Germinal center (tissue), 1 donor: ENCODE measurements at places on chromosomes 2 and 18.
A peak's percentile ranks its signal among the peaks of the same experiment; 100 is the strongest.

GRCh38 chr2:197255543-197255942 lies 55.0 kb downstream of the ANKRD44 start:
- peak; percentile 91 for DNase-seq

DNA sequence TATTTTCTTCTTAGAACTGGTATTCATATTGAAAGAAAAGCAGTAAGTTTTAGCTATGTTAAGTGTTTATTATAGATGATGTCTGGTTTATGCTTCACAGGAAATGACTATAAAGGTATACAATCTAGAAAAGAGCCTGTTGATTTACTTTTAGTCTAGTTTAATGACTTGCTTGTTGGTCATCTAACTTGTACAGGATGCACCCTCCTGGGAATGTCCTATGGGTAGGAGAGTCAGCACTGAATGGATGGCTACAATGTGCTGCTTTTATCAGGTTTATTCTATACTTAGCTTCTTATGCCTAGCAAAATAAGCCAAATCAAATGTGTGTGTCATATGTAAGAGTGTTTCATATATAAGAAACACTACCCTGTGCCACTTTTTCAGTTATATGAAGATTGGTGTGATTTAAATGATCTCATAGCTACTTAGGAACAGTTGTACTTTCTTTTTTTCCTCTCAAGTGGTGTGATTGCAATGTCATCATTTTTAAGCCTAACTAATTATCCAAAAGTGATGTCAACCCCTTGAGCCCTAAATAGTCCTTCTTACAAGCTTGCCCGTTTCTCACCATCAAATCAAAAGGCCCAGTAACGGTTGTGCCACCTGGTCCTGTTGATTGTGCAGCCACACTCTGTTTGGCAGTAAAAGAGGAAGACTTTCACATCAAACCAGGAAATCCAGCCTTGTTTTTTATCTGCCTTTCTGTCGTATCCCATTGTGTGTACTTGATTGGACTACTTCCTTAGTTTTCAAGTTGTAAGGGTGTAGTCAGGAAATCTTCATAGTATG lies 176.0 kb downstream of the DIS3L2 start:
- no peak for DNase-seq

- DNase-seq, result no peak
Measured at GRCh38 chr2:63422556-63422955, 165.7 kb downstream of the WDPCP start.

DNA sequence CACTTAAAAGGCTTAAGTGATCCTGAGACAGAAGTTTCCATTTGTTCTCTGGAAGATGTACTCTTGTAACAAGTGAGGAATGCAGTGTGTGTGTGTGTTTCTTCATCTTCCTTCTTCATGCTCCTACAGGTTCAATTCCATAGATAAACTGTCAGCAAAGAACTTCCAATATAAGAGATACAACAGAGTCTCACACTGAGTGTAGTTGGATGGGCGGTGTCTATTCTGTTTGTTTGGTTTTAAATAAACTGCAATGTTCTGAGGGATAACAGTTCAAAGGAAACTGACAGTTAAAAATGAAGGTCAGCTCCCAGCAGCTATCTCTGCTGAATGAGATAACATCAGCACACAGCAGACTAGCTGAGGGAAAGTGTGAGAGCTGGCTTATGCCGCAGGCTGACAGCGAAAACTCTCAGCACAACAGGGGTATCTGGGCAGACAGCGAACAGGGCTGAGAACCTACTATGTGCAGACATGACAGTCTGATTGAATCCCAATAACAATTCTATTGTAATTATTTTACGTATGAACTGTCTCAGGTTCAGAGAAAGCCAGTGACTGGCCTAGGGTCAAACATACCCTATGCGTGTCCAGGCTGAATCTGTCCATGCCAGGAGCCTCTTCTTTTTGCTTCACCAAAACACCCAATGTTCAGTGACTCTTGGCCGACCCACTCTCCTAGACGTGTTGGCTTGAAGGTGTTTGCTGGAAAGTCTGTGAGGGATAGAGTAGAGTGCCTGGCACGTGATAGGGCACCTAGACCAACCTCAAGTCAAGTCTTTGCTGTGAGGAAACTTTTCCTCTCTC lies 201.9 kb upstream of the TRIB2 start:
- no peak for DNase-seq

GRCh38 chr2:169073963-169074751 lies 4.8 kb downstream of the DHRS9 start:
- DNase-seq, result no peak

GRCh38 chr2:230913406-230914143 lies 11.5 kb downstream of the GPR55 start:
- peak; percentile 58 for DNase-seq

DNA sequence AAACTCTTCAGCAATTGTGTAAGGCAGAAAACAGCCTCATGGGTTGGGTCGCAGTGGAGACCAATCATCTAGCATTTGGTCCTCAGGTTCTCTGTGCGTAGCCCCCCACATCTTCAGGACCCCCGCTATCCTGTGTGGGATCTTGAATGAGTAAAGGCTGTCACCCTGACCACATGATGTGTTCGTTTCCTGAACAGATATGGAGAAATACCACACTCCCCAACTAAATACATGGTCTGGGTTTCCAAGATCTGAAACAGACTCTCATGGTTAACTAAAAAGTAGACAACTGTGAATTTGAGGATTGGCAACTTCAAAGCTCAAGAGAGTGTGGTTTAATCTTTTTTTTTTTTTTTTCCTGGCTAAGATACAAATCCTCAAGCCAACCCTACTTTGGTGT lies 23.2 kb downstream of the DOCK10 start:
- DNase-seq, result no peak

GRCh38 chr2:185738679-185739472 lies at the start of gene FSIP2:
FSIP2 (plus strand) TSS chr2:185738804; CDS start chr2:185738895, 91 bp downstream.
- DNase-seq, result peak; percentile 73
